ENCODE measurements at places on chromosomes 7 and 10. TPM values are rescaled to one million over a fixed set of nuclear protein-coding genes. Genes with fewer than 3 reads are reported as not detected.

Gene CRHR2
- not detected for total RNA-seq

Gene CCDC172
- not detected for total RNA-seq

Gene XPNPEP1
- total RNA-seq = 74.8 TPM

Gene MOGAT3
- not detected for total RNA-seq

Gene RSBN1L
- total RNA-seq = 31.5 TPM

Gene LLCFC1
- total RNA-seq = not detected

Gene MDH2
- total RNA-seq = 185 TPM

Gene LIPK
- not detected for total RNA-seq

Gene ABI1
- 86.6 TPM for total RNA-seq

Gene OR2A12
- not detected for total RNA-seq

Gene NAT16
- total RNA-seq = not detected

Gene OR2A42
- total RNA-seq = 0.07 TPM

Gene WNT2
- total RNA-seq = not detected
